ENCODE measurements at places on chromosomes 4 and X.

DNA sequence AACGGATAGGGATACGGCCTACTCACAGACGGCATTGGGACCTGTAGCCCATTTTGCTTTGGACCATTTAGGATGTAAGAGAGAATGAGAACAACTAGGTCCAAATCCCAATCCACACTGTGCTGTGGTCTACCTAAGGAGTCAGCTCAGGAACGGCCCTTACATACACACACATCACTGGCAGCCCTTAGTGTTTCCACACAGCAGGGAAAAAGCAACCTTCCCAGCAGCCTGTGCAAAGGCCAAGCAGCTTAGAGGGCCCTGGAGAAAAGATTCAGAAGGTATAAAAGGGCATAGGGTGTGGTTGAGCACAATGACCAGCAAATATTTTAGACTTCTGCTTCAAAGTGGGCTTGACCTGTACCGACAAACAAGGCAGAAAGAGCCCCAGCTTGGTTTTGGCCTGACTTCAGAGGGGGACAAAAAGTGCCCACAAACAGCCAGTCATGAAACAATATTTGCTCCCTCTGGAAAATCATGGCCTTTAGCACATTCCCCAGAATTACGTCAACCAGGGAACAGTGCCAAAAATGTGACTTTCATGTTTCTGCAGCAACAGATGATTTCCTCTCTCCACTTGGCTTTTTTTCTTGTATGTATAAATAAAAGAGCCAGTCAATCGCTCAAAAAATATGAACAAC is 359.5 kb upstream of the FGF16 start:
- no peak for DNase-seq

DNA sequence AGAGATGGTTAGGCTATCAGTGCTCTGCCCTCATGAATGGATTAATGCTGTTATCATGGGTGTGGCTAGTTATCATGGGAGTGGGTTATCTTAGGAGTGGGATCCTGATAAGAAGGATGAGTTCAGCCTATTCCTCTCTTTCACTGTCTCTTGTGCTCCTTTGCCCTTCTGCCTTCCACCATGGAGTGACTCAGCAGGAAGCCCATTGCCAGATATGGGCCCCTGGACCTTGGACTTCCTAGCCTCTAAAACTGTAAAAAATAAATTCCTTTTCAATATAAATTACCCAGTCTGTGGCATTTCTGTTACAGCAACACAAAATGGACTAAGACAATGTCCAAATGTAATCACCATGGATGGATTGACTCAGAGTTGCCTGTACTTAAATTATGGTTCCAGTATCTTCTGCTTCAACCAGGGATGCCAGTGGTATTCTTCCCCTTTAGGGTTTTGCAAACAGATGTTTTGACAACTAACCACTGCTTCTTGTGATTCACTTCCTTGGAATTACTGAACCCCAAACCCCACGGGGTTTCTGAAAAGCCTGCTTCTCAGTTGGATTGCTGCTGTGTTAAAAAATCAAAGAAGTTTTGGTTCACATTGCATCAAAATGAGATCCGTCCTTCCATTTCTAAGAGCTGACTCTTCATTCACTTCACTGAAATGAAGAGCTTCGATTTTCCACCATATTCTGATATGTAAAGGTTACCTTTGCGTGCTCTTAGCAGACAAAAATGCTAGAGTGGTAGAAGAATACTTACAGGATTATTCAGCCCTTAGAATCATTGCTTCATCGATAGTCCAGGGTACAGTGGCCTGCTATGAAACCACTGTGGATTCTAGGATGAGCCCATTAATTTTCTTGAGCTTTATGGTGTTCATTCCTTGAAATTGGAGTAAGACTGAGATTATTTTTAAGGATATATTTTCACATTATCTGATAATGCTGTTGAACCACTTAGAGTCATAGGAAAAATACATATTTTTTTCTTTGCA is 107.7 kb downstream of the FRMPD4 start:
- no peak for DNase-seq

DNA sequence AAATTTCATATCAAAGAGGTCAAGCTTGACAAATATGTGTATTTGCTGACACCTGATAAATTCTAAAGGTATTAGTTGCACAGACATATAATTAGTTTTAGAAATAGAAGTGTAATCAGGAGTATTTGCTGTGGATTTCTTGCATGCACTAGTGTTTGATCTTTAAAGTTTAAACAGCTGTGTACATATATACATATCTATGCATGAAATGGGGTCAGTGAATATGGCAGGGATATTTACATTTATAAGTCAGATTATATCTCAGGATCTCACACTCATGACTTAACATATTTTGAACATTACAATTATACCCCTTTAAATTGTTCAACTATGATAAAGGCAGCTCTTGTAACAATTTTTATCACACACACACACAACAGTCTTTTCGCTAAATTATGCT is 547.4 kb upstream of the ACTRT1 start:
- no peak for DNase-seq

- no peak for DNase-seq
Observed at GRCh38 chrX:134603806-134604700, 54.2 kb downstream of the PLAC1 start.

GRCh38 chr4:72473434-72473900 is 95.6 kb downstream of the ADAMTS3 start:
- DNase-seq, result no peak

DNA sequence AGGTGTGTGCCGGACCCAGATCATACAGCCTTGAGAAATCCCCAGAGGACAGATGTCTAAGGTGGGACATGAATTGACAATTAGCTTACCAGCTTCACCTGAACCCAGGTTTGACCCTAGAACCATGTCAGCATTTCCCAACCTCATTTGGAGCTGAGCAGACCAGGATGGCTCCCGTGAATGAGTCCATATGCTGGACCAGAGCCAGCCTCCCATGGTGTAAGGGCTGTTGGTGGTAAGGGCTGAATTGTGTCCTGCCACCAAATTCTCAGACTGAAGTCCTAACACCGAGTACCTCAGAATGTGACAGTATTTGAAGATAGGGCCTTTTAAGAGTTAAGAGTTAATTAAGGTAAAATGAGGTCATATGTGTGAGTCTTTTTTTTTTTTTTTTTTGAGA is 88.3 kb downstream of the SLC34A2 start:
- DNase-seq, result no peak

GRCh38 chr4:166600264-166600663 is 634.0 kb downstream of the SPOCK3 start:
- no peak for DNase-seq

DNA sequence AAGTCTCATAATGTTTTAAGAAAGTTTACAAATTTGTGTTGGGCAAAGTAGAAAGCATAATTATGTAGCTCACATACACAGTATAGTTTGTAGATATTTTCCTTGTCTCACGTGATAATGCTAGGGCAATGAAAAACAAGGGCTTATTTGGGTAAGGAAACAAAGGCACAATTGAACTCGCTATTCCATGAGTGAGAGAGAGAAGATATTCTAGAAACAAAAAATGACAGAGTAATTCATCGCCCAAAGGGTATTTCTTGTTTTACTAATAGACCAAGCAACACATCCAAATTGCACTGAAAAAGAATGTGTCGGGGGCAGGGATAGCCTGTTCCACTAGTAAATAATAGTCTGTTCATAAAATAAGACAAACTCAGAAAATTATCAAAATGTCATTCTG is 3.6 kb upstream of the ASB11 start:
- DNase-seq, result no peak

DNA sequence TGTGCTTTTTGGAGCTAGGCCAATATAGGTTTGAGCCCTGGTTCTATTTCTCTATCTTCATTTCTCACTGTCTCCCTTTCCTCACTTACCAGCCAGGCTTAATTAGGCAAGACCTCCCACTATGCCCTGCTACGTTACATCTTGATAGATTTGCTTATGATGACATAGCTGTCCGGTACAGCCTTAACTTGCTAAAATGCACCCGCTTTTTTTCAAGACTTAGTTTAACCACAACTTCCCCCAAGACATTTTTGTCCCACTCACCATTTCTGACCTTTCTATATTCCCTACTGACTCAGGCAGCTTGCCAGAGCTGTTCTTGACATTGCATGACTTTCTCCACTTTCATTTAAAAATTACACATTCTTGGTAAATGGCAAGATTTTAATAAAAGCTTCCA is 152.6 kb downstream of the MID1 start:
- DNase-seq, result no peak

DNA sequence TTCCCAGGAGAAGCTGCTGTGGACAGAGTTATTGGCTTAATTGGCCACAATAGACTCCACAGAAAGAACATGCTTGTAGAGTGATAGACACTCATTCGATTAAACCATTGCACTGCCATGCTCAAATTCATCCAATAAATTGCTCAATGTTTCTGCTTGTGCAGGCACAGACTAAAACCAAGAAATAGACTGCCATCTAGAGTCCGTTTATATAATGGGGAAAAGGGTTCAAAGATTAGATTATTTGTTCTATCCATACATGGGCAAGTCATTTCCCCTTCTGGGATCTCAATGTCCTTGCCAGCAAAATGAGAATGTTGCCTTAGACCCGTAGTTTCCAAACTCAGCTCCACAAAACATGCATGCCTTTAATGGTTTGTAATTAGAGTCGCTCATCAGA is 8.7 kb downstream of the SMIM10 start:
- DNase-seq, result no peak

DNA sequence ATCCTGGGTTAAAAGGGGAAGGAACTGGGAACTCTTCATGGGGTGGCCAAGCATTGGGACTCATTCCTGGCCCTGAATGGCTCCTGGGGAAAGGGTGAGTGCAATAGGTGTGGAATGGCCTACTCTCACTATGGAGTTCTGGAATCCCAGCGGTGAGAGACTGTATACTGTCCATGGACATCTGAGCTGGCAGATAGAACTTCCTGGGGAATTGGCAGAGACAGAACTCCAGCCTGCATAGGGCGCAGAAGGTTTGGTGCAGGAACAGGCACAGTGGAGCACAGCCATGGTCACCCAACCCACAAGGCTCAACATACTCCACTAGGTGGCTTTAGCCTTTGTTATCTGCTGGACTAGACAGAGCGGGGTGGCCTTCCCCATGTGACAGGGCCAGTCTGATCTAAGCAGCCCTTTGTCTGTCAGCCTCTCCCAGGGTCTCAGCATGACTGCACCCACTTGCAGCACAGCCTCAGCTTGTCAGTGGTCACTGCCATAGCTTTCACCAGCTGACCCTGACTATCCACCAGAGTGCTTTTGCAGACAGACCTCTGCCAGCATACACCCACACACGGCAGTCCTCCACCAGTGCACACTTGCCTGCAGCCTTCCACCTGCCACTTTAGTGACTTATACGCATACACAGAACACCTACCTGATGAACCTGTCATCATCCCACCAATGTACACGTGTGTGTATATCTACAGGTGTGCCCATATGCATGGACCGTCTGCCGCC is 48.4 kb downstream of the TECRL start:
- DNase-seq, result no peak

DNA sequence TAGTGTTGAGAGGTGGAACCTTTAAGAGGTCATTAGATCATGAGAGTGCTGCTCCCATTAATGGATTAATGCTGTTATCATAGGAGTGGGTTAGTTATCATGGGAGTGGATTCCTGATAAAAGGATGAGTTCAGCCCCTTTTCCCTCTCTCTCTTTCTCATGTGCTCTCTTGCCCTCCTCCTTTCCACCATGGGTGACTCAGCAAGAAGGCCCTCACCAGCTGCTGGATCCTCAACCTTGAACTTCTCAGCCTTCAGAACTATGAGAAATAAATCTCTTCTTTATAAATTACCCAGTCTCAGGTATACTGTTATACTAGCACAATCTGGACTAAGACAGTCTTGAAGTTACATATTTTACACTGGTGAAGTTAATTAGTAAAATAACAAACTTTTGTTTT is 10.0 kb upstream of the CDKL5 start:
- DNase-seq, result no peak
